Activated CD4-positive, alpha-beta T cell treated with anti-CD3 and anti-CD28 coated beads, Interleukin-2, amount 50 U/mL, for 48 hours (primary cell): ENCODE measurements at places on chromosomes 12 and 14.

- DNase-seq = no peak
These were observed 103.8 kb downstream of the OSBPL8 start for GRCh38 chr12:76455582-76456345.

- DNase-seq = no peak
These were observed 75.1 kb upstream of the TTC7B start for GRCh38 chr14:90891326-90891725.

- DNase-seq = no peak
These were observed 64.2 kb downstream of the DIO3 start for GRCh38 chr14:101625336-101626097.

DNA sequence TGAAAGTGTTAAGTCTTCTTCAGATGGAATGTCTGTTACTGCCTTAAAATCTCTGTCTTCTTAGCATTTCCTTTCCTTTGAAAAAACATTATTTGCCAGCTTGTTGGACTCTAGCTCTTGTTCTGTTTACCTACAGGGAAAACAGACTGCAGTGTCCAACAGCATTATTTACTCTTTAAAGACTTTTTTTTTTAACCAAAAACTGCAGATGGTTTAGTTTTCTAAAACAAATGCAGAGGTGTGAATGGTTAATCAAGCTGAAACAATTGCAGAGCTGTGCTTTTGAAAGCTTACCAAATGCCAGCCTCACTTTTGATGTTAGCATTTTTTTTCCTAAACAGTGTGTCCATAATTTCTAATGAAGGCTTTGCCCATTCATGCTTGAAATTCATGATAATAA is 323.3 kb downstream of the TMEM117 start:
- no peak for DNase-seq

DNA sequence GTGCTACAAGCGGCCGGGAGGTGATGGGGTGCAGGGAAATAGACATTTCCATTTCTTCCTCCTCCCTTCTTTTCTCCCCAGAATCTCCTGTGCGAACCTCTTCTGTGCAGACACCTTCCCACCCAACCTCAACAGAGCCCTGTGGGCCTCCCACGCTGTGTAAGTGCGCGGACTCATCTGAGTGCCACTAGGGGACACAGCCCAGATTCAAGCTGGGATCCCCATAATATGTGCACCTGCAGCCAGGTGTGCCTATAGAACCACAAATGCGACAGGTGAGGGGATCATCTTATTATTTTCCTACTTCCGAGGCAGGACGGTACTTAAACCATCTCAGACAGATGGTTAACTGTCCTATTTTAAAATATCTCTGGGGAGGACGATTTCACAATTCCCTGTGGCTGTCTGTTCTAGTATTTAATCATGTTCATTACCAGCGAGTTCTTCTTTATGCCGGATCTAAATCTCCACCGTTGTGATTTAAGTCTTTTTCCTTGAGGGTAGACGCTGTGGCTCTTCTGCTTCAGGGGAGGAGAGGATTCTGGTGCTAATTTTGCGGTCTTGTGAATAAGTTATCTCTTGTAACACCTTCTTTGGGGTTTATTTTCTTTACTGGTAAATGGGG is 17.2 kb upstream of the CACNA1C start:
- DNase-seq = no peak
